ENCODE measurements at places on chromosomes 2 and 18.

- no peak for DNase-seq
Measured at GRCh38 chr18:42242758-42243157, 287.7 kb downstream of the PIK3C3 start.

DNA sequence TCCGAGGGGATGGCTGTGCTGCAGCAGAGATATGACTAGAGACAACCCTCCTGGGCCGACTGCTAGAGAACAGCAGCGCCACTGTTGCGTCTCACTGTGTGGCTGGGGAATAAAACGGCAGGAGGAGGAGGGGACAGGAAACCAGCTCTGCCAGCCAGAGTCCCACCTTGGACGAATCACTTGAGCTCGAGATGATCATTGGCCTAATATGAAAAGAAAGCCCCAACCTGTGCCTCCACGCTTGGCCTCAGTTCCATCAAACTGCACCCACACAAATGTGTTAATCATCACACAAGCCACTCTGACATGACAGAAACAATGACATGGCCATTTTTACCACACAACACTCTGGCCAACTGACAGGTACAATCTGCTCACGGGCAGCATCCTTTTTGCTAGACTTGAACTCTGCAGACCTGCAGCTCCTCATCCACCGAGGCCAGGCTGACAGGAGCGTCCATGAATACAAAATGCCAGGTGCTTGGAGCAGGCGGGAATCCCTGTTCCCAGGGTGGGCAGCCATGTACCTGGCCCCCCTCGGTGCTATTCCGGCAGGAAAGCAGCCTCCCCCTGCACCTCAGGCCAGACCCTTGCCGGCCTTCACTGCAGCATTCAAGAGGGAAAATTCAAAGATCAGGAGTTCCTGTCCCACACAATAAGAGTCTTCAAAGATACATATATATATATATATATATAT, 52.3 kb downstream of the PARD6G start:
- no peak for DNase-seq

- DNase-seq = no peak
Measured at GRCh38 chr2:146633159-146633558, 1211.7 kb upstream of the ACVR2A start.

DNA sequence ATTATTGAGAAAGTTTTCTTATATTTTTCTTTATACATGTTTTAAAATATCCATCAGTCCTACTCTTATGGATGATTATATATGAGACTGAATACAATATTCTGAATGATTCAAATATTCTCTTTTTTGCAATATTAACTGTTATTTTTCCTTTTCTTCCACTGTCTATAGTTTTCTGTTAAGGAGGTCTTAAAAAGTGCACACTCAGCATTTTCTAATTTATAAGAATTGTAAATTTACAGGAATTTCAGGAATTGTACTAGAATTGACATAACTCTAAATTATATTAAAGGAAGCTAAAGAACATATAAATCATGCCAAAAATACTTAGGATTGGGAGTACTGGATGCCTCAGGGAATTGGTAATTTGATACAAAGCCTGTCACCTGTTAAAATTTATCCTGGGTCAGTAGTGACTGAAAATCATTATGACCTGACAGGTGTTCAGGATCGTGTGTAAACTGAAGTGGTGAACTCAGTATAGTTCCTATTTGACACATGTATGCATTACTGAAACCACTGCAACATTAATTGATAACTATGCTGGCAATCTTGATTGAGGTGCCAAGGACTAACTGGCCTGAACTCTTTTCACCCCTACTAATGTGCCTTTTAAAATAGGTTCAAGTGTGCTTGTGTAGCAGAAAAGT, 30.4 kb downstream of the MSTN start:
- no peak for DNase-seq

DNA sequence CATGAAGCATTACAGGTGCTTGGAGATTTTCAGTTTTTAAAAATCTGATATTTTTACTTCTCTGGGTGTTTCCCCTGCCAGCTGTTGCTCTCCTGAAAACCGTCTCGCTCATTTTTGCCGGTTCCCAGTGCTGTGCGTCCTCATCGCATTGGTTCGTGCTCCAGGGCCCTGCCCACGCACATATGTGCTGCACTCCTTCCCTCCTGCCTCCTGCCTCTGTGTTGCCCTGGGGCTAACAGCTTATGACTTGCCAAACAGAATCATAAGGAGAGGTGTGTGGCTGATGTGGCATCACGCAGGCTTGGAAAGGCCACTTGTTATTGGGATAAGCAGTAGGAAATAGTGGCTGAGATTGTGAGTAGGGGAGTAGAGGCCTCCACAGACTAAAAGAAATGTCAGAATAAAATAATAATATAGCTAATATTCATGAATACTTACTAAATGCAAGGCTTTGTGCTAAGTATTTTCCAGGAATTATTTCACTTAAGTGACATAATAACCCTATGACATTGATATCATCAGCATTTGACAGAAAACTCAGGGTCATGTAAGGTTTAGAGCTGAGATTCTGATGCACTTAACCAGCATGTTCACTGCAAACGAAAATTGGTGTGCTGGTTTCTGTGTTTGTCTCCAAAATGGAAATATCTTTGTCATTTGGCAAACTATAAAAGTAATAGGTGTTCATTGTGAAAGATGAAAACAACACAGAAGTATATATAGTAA, 53.5 kb downstream of the SLC4A1AP start:
- peak; percentile 81 for DNase-seq

DNA sequence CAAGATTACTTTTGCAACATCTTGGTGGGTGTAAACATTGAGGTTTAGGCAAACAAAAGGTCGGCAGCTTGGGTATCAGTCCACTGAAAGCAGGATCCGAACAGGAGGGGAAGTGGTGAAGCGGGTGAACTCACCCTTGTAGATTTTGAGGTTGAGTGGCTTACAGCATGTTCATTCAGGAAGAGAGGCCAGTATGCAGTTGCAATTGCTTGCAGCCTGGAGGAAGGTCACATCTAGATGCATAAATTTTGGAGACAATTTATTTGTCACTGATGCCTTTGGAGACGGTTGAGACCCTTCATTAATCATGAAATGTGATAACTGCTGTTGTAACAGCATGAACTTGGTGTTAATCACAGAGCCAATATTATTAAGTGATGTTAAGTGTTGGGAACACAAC, 131.1 kb downstream of the LTBP1 start:
- no peak for DNase-seq

- no peak for DNase-seq
Measured at GRCh38 chr2:70691497-70692140, 76.4 kb downstream of the ADD2 start.

- DNase-seq = no peak
Measured at GRCh38 chr18:13219593-13220159, 1.1 kb downstream of the LDLRAD4 start.

GRCh38 chr2:1738163-1738562, 6.2 kb downstream of the PXDN start:
- DNase-seq = no peak

DNA sequence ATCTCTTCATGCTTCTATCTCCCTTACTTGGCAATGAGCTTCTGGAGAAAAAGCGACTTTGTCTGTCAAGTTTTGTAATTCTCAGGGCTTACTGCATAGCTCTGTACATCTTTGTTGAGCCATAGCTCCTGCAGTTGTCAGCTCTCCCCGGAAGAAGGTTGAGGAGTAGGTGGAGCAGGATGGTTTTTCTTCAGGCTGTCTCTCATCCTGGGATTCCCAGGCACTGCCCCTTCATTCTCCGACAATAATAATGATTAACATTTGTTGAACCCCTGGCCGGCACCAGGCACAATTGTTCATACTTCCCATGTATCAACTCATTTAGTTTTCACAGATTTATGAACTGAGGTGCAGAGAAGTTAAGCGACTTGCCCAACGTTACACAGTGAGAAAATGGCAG, 23.5 kb upstream of the RHOB start:
- no peak for DNase-seq

DNA sequence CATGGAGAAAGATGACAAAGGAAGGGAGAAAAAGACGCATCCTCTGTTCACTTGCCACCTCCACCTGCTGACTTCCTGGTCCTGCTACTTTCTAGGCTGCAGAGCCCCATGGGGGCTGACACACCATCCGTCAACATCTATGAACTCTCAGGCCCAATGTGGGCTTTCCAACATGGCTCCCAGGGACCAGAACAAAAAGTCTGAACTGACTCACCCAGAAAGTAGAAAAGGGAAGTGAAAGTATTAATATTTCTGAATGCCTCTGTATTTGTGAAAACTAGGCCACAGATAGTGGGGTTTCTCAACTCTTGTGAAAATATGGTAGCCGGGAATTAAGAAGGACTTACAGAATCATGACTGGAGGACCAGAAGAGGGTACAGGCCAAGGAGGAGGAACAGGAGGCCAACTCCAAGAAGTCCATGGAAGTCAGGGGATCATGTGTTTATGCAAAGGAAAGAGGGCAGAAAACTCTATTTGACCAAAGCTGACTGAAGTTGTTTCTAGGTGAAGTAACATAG, 123.1 kb upstream of the CAB39 start:
- DNase-seq = no peak
